ENCODE measurements at places on chromosomes 2 and 18.

DNA sequence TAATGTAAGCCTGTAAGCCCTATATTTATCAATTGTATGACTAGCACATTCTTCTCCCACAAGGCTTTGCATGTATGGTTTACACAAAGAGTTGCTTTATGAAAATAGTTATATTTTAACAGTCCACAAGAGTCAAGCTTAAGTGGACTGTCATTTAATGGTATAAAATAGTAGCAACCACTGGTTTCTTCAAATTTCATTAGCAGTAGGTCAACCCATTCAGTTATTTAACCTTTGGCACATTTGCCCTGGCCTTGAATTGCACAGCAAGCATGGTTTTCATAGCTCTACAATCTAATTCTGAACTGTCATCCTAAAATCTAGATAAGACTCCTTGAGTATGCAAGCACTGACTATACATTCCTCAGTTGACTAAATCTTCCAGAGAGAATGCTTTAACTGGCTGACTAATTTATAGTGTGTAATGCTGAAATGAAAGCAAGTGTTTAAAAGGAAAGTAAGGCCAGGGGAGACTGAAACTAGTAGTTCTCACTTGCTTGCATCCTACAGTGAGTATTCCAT is 1.8 kb downstream of the DPP4 start:
- DNase-seq: no peak

DNA sequence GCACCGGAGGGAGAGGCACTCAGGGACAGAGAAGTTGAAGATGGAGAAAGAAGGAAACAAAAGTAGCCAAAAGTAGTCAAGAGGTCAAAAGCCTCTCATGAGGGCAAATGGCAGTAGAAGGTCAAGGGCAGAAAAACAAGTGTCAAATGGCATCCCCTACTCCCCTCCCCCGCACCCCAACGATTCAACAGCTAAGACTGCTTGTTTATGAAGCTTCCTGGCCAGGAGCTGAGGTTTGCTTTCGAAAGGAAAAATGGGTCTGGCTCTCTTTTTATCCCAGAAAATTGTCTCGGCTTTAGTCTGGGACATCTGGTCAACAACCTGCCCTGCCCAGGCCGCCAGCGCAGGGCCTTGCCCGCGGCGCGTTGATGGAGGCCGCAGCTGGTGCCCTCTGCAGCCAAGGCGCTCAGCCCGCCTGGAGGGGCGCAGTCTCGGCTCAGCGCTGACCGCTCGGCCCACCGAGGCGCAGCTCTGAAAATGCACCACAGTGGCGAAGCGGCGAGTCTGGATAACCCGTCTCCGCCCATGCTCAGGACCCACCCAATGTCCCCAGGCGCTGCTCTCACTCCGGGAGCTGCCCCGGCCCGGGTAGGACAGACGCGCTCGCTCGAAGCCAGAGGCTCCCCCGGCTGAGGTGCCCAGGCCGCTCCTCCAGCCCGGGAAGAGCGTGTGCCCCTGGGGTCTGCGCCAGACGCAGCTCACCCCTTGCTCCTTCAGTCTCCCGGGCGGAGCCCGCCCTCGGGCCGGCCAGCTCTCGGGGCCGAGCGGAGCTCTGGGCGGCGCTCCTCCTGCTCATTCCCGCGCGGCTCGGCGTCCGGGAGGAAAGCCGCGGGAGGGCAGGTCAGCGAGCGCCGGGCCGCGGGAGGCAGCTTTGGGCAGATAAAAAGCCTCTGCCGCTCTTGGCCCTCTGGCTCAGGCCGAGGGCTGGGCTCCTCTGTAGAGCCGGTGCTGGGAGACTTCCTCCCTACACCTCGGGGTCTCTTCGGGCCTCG is 1.8 kb upstream of the TBR1 start:
- DNase-seq: peak; percentile 56

- peak; percentile 6 for DNase-seq
Observed at GRCh38 chr2:176534798-176535466, 265.7 kb downstream of the MTX2 start.

DNA sequence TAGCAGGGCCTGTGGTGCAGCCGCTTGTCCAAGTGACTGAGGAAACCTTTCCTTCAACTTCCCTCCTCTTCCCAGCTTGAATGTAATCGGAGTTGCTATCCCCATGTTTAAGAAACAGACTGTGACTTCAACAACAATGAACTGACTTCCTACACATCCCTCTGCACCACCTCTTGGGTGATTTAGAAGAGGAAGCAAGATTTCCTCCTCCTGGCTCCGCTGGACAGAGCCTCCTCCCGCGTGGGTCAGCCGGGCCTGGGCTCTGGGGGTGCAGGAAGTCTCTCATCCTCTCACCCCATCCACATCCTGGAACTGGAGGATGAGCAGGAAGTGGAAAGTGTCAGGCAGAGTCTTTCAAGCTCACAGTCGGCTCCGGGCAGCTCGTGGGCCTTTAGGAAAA is 84.3 kb downstream of the GATA6 start:
- DNase-seq: no peak

- DNase-seq: no peak
Observed at GRCh38 chr18:35999925-36000324, 27.4 kb downstream of the RMP24 start.

DNA sequence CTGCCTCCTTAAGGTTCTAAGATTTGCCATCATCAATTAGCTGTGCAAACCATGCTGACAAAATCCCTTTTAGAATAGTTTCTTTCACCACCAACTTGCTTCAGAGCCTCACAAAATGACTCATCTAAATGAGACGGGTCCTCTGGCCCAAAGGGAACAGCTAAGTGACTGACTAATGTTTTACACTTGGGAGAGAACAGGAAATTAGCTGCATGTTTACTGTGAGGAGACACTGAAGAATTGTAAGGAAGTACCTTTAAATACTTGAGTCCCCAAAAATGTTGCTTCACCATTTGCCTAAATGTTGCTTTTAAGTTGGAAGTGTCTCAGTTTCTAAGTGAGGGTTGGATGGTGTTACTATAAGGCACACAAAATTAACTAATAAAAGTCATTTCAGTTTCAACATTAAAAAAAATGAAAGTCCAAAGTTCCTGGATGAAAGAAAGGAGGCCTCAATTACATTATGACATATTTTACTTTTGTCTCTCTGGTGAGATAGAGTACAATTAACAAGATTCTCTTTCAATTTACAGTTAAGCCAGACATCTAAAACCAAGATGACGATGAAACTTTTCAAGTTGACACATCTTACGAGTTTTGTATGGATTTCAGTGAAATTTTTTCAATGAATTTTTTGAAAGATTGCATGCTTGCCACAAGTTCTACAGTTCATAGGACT is 229.1 kb upstream of the FN1 start:
- no peak for DNase-seq

DNA sequence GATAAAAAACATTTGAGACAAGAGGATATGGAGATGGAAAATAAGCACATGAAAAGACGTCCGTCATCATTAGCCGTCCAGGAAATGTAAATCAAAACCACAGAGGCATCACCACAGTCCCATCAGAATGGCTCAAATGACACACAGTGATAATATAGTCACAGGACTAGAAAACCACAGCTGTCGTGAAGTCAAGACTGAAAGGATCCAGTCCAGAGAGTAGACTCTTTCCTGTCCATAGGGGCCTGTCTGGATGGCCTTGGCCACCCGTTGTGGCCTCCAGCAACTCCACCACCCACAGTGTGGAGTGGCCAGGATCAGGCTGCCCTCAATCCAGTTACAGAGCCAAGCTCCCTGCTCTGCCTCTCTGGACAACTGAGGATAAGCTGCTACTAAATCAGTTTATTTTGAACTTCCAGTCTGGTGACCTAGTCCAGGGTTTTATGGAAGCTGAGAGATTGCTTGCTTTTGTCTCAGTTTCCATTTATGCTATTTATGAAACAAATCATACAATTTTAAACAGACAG is 60.4 kb downstream of the RHOB start:
- no peak for DNase-seq

DNA sequence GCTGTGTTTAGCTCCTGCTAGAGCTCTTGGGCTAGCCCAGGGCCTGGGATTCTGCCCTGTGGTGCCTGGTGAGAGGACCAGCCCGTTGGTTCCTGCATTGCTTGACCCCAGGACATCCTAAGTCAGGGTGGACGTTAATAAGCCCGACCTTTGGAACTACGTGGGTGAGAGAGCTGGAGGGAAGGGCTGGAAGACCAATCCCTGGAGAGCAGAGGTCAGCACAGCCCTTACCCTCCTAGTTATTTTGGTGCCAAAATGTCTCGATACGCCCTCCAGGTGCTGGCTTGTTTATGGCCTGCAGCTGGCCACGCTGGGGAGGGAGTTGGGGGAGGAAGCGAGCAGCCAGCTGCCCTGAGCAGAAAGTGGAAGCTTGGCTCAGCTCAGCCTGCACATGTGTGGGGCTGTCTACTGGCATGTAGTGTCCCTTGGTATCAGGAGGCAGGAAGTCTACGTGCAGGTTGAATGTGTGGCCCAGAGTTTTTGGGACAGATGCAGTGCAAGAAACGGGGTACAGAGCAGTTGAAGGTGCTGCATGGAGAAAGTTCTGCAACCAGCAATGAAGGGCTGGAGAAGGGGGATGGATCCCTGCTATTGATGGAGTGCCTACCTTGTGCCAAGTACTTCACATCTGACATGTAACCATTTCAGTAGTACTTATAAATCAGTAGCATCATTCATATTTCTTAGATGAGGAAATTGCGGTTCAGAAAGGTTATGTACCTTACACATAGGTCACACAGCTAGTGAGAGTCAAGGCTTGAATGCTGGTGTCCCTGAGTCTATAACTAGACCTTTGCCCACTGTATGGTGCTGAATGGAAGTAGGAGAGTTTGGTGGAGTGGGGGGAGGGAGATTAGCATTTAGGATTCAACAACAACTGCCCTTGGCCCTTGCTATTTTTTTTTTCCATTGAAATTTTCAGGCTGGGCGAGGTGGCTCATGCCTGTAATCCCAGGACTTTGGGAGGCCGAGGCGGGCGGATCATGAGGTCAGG is 5.0 kb upstream of the DGKD start:
- DNase-seq: no peak

GRCh38 chr2:187526792-187527191 is 27.4 kb downstream of the TFPI start:
- no peak for DNase-seq

DNA sequence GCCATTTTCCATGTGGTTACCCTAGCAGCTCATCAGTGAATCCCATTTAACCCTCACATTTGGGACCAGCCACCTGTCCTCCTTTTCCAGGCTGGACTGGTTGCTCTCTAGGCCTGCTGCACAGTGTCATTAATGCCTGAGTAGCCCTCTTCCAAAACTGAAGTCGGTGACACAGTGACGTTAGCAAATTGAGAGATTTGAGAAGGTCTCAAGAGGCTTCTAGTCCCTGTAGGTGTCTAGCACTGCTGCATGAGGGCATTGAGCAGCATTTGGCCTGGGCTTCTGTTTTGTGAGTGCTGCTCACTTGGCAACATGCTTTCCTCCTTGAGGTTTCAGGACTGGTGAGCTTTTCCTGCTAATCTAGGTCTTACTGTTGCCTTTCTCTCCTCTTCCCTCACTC is 36.7 kb downstream of the PKP4 start:
- no peak for DNase-seq

GRCh38 chr2:169360984-169361705 is 1.2 kb downstream of the LRP2 start:
- peak; percentile 54 for DNase-seq

All from iPS-NIHi11 (cell line).